CD8-positive, alpha-beta T cell (primary cell): ENCODE measurements at places on chromosomes 3 and 15.

DNA sequence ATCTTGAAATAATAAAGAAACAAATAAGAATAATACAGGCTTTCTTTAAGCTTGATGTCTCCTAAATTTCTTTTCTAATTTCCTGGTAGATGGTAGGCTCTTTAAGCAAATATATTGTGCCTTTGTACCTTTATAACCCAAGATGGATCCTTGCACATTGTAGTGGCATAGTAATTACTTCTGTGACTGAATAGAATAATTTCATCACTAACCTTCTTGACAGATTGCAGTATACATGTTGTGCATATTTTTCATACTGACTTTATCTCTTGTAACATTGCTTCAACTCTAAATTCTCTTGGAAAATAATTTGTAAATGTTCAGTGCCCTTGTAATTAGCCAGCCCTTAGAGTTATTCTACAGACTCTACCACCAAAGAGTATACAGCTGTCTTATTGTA lies 1433.8 kb upstream of the GBE1 start:
- no peak for DNase-seq

DNA sequence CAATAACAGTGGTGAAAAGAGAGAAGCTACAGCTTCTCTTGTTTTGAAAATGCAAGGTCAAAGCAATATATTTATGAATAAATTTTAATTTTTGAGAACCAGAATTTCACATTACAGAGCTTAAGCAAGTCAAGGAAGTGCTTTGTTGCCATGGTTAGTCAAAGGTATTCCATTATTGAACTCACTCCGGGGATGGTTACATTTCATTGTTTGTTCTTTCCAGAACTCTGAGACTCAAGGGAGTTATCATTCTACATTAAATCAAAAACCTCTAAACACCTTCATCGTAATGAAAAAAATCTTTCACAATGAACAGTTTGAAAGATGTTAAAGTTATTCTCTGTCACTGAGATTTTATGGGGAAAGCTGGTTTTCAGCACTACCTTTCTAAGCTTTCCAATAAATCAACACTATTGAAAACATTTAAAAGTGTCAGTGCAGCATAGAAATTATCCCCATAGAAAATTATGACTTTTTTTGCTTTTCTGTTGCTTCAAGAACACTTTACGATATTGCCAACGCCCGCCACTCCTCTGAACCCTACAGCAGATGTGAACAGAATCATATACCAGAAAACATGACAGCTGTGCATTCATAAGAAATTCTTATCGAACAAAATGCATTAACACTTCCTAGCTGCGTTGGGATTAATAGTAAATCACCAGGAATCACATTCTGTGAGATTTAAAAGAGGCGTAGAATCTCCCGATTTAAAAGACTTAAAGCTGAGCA lies 83.0 kb downstream of the OTOL1 start:
- DNase-seq, result no peak

GRCh38 chr3:141738891-141739363 lies 829 bp downstream of the RNF7 start:
- DNase-seq, result peak; percentile 18

GRCh38 chr15:57406062-57406772 lies 29.9 kb downstream of the CGNL1 start:
- no peak for DNase-seq

- DNase-seq, result no peak
Observed at GRCh38 chr3:170724599-170725280, 138.9 kb upstream of the SLC7A14 start.

DNA sequence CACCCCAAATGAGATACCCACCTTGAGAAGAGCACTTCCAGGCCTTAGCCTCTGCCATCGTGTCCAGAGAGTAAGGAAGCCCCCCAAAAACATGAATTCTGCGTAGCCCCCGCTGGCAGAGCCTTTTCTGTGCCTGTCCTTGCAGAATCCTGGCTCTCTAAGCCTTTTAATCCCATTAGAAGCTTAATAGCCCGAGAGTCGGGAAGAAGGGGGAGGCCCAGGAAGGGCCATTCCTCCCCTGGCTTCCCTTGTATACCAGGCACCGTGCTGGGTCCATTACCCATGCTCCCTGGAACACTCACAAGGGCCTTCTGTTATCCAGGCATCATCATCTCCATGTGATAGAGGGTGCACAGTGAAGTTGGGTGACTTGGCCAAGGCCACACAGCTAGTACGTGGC lies 7.1 kb downstream of the SPTBN5 start:
- DNase-seq, result no peak

- no peak for DNase-seq
Observed at GRCh38 chr3:139564294-139564861, 24.8 kb upstream of the RBP1 start.

DNA sequence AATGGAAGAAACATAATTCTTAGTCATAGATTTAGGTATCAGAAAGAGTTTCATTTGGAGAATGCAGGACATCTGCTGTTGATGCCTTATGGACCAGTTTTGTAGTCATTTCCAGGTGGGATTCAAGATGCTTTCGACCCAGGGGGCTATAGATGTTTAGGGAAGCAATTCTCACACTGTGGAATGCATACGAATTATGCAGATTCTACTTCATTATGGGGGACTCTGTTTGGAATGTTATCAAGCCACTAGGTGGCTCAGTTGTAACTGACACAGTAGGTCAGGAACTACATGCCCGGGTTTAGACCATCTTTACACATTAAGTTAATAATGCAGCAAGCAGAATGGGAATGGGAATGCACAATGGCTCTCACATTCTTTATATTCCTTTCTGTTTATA lies 1359.8 kb downstream of the ZPLD1 start:
- DNase-seq, result no peak

DNA sequence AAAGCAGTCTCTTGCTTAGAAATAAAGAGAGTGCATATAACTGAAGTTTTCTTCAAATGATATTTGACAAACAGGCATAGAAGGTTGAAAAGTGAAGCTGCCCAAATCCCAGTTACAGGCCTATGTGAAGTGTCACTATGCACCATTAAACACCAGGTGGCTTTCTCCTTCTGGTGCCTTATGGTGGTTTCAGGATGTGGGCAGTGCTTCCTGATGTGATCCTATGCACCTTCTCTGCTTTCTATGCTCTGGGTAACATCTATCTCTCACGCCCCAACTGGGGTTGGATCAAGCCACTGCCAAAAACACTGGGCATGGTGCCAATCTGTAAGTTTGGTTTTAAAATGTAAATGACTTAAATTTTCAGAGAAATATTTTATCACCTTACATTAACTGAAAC lies 744.7 kb downstream of the TUSC7 start:
- DNase-seq, result no peak

DNA sequence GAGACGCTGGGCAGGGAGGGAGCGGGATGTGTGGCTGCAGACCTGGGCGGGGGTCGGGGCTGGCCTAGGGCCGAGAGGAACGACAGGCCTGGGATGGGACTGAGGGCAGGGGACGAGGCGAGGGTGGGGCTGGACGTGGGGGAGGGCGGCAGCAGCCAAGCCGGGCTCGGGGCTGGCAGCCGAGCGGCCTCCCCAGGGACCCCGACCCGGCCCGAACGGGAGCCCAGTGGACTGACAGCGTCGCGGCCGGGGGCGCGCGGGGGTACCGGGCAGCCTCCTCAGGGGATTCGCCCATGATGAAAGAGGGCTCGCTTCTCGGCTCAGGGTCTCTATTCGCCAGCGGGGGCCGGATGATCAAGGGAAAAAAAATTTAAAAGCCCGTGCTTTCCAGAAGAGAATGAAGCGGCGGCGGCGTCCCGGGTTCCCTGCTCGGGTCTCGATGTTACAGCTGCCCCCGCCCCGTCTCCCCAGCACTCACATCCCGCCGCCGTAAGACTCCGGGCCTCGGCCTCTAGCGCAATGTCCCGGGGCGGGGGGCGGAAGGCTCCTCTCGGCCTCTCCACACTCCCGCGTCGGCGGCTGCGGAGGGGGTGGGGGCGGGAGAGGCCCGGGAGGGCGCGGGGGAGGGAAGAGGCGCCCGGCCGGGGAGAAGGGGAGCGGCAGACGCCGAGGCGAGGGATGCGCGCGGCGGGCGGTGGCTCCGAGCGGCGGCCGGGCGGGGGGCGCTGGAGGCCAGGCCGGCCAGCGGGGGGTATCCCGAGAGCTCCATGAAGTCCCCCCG lies 4.3 kb downstream of the PTH1R start:
- peak; percentile 34 for DNase-seq

DNA sequence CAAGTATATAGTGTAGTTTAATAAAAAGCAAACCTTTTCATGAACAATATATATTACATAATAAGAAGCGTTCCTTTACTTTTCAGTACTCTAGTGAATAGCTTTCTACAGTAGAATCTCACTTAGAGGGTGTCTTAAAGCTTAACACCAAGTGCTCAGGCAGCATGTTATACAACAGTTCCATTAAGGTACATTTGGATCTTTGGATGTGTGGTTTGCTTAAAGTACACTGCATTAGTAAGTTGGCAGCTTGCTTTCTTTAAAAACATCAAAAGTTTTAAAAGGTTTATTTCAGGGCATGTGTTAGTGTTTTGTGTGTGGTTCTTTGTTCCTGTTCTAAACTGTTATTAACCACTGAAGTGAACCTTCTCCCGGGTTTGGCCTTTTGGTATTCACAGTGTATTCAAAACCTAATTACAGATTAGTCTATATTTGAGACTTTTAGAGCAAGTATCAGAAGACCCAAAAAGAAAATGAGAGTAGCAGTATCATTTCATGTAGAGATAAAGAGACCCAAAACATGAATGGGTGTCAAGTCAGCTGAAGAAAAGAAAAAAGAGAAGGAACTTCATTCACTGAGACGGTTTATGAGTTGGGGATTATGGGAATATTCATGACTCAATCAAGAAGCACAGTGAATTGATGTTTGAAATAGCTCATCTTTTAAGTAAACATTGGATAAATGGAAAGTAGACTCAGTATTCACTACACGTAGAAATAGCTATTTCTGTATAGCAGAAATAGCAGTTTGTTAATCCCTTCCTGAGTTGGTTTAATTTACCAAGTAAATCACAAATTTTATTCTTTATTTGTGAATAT lies 93.9 kb downstream of the OPA1 start:
- DNase-seq, result no peak

DNA sequence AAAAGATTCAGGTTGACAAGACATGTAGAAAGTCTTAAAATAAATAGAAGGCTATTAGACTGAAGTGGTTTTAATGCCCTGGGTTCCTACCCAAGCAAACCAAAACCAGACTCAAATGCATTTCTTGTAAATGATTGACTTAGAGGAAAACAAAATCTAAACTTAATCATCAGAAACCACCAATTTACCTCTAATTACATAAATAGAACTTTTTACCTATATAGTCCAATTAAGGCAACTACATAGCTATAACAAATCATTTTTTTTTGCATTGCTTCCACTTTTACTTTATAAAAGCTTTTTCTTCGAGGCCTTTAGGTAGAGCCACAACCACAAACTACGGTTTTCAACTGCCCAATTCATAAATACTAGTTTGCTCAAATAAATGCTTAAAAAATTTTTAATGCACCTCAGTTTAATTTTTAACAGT lies 231.3 kb upstream of the ARHGEF26 start:
- DNase-seq, result no peak

DNA sequence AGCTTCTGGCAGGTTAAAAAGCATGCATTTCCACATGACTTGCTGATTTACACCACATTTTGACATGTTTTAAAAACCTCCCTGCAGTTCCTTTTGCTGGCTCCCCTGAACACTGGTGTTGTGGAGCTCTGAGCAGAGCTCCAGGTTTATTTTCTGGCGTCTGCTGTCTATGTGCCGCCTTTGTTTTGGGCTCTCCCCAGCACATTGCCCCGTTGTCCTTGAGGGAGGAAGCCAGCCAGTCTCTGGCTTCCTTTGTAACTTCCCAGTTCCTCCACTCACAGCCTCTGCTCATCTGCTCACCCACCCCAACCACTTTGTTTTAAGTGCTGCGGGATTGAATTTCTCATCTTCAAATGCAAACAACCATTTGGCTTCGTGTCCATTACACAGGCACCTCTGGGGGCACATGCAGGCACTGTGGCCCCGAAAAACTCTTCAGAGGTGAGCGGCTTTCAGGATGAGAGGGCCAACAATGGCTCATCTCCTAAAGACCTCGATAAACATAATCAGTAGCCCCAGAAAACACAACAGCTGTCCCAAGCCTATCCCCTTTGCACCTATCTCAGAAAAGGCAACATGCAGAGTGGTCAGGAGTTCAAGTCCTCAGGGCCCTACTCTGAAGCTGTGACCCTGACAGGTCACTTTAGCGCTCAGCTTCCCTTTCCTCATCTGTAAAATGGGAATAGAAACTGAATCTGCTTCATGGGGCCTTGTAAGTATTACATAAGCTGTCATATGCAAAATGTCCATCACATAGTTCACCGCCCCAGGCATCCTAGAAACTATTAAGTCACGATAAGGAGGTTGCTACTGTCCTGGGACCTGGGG lies 1.3 kb upstream of the MEF2A start:
- DNase-seq, result no peak

DNA sequence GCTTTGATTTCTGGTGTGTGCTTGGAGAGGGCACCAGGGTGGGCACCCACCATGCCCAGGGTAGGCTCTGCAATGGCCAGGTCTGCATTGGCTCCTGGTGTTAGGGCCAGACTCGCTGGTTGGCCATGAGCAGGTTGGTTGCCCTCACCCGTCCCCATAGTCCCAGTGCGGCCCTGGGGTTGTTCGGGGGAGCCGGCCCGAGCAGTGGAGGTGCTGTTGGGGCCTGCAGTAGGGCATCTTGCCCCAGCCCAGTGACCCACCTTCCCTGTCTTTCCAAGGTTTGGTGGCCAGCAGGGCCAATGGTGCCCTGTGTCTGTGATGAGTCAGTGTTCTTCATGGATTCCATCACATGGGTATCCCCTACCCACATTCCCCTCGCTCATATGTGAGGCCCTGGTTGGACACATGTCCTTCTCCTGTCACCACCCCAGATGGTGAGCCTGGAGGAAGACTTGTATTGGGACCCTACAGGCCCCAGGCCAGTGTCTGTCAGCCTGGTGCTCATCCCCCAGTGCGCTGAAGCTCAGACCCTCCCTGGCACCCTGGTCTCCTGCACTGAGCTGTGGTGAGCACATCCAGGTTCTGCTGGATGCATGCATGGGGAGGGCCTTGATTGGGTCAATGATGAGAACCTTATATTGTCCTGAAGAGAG lies 190.1 kb downstream of the UBE3A start:
- no peak for DNase-seq

DNA sequence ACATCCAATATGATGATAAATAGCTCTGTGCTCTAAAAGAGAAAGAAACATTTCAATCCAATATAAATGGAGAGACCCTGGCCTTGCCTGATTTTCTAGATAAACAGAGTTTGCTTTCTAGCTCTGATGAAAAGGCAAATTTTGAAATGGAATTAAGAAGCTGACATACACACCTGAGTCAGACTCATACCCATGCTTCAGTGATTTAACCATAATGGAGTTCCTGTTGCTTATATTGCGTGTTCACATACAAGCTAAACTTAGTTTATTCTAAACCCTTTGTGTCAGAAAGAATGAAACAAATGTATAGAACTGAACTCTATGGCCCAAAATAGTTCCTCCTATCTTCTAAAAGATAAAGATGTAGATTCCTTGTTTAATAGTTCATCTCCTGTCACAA lies 760.8 kb upstream of the ARPP21 start:
- no peak for DNase-seq

- DNase-seq, result no peak
Observed at GRCh38 chr3:2880218-2880756, 229.9 kb downstream of the IL5RA start.
